ENCODE measurements at places on chromosomes 5 and 9. TPM values are rescaled to one million over a fixed set of nuclear protein-coding genes. Genes with fewer than 3 reads are reported as not detected.

DNA sequence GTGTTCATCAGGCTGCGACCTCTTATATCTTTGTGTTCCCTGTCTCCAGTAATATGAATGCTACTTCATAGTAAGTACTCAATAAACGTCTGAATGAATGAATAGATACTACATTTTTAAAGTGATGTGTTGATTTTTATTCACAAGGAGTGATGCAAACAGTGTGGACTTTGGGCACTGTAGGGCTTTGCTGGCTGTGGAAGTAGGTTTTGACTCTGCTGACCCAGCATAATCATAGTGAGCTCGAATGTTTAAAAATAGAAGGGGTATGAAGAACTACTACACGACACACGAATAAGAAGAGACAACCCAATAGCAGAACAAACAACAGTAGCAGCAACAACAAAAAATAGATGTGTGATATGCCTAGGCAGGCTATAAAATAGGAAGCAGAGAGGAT lies 147.4 kb downstream of the SH3GL2 start:
- DNase-seq, result no peak

DNA sequence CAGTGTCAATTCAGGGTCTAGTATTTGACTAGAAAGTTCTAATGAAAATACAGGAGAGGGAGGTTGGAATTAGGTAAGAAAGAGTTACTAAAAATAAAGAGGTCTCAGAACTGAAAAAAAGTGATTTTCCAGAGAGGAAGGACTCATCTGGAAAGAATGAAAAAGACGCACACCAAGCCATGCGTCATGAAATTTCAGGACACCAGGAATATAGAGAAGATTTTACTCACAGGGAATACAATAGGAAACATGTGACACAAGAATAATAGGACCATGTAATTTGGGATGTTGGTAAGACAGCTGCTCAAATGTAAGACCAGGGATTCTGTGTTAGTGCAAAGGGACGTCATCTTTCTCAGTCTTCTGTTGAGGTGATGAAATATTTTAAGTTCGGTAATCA lies 224.7 kb downstream of the GDNF start:
- DNase-seq, result no peak

DNA sequence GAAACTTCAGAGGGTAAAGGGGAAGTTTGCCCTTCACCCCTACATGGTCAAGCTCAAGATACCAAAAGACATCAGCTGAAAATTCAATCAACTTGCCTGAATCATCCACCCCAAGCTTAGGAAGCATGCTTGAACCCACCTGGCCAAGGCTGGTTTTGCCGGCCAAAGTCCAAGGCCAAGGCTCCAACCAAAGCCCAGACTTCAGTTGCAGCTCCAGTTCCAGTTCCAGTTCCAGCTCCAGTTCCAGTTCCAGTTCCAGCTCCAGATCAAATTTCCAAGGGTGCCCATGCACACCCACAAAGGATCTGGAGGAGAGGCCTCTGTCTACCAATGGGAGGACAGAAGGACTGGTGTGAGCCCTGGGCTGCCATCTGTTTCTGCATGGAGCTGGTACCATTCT lies 4.6 kb upstream of the SERINC5 start:
- no peak for DNase-seq

- DNase-seq, result no peak
These were observed 8.8 kb upstream of the OMD start for GRCh38 chr9:92432972-92433548.

Gene CSF1R
- total RNA-seq, result 0.06 TPM

- no peak for DNase-seq
These were observed 13.6 kb upstream of the IL3 start for GRCh38 chr5:132046880-132047299.

All from SJCRH30 (cell line).